ENCODE measurements at places on chromosomes 2 and 18.

- H3K4me1 ChIP-seq, result no peaks in the 10 kb centered on the region
- peaks cover 39% of the 10 kb centered on the region for H3K36me3 ChIP-seq
- no peak for DNase-seq
- H3K27ac ChIP-seq, result no peak overlapping the region
- H3K4me3 ChIP-seq, result no peak overlapping the region
Measured at GRCh38 chr2:200578778-200579177, 7.0 kb upstream of the AOX1 start.

DNA sequence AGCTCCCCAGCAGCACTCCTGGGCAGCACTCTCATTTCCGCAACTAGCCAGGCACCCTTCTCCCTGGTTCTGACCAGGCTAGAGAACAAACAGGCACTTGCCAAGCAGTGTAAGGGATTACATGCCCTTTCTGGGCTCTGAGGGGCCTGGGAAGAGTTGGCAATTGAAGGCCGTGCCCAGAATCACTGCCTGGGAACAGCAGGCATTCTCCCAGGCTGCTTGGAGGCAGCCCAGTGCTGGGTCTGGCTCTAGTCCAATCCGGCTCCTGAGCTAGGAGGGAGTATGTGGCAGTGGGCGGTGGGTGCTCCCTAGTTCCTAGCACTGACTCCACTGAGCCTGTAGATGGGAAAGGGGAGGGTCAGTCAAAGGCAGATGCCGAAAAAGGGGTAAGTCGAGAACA, 34.1 kb upstream of the SP3 start:
- H3K27ac ChIP-seq, result no peak overlapping the region
- no peak overlapping the region for H3K4me3 ChIP-seq
- H3K4me1 ChIP-seq, result peaks cover 4% of the 10 kb centered on the region
- peaks cover 35% of the 10 kb centered on the region for H3K27me3 ChIP-seq
- no peak for DNase-seq

- peaks cover 32% of the 10 kb centered on the region for H3K4me1 ChIP-seq
- H3K4me3 ChIP-seq, result peak overlapping the region; percentile 71
- peaks cover 2% of the 10 kb centered on the region for H3K27me3 ChIP-seq
- DNase-seq, result peak; percentile 86
- H3K36me3 ChIP-seq, result peaks cover 68% of the 10 kb centered on the region
Measured at GRCh38 chr2:96832754-96833507, 10.9 kb downstream of the ANKRD23 start.

GRCh38 chr18:51028201-51028805, 1.7 kb upstream of the SMAD4 start:
- H3K27me3 ChIP-seq, result peaks cover 7% of the 10 kb centered on the region
- peaks cover 7% of the 10 kb centered on the region for H3K36me3 ChIP-seq
- H3K4me1 ChIP-seq, result peaks cover 41% of the 10 kb centered on the region
- H3K27ac ChIP-seq, result no peak overlapping the region

GRCh38 chr2:60945341-60945740, 64.0 kb downstream of the REL start:
- H3K4me1 ChIP-seq, result no peaks in the 10 kb centered on the region
- no peak for DNase-seq
- no peaks in the 10 kb centered on the region for H3K27me3 ChIP-seq
- peaks cover 26% of the 10 kb centered on the region for H3K36me3 ChIP-seq

GRCh38 chr2:176446718-176447414, 177.6 kb downstream of the MTX2 start:
- H3K27ac ChIP-seq, result peak overlapping the region; percentile 83
- DNase-seq, result no peak
- H3K4me3 ChIP-seq, result no peak overlapping the region
- no peaks in the 10 kb centered on the region for H3K36me3 ChIP-seq

GRCh38 chr18:31093880-31094279, 8.3 kb downstream of the DSC2 start:
- DNase-seq, result no peak
- peaks cover 20% of the 10 kb centered on the region for H3K4me1 ChIP-seq
- no peak overlapping the region for H3K4me3 ChIP-seq
- peaks cover 82% of the 10 kb centered on the region for H3K36me3 ChIP-seq
- H3K27ac ChIP-seq, result no peak overlapping the region

DNA sequence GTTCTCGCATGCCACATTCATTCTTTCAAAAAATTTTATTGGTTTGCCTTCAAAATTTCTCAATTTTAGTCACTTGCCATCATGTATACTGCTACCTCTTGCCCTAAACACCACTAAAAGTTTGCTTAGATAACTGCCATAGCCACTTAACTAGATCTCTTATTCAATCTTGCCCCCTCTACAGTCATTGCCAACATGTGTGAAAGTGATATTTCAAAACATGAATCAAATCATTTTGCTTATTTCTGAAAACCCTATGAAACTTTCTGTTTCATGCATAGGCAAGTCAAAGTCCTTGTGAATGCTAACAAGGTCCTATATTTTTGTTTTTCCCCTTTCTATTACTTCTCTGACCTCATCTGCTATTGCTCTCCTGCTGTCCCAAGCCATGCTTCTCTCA, 397.1 kb downstream of the KCNJ3 start:
- H3K27me3 ChIP-seq, result no peaks in the 10 kb centered on the region
- H3K27ac ChIP-seq, result no peak overlapping the region
- no peaks in the 10 kb centered on the region for H3K36me3 ChIP-seq
- H3K4me1 ChIP-seq, result peaks cover 4% of the 10 kb centered on the region

DNA sequence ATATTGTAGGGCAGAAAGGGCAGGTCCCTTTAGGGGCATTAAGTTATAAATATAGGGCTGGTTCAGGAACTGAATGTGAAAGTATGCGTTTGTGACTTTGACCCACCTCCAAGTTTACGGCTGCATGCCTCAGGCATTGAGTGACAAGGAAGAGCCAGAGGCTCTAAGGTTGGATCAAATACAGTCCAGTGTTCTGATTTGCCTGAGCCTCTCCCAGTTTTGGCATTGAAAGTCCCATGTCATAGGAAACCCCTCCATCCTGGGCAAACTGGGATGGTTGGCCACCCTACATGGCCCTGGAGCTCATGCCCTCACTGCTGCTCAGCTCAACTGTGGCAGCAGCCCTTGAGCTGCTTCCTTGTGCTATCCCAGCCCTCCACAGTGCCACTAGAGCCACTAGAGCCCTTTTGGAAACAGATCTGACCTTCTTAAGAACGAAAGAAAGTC, 29.9 kb downstream of the HK2 start:
- no peak for DNase-seq
- no peak overlapping the region for H3K27ac ChIP-seq
- H3K4me3 ChIP-seq, result no peak overlapping the region
- peaks cover 4% of the 10 kb centered on the region for H3K27me3 ChIP-seq
- peaks cover 55% of the 10 kb centered on the region for H3K36me3 ChIP-seq

GRCh38 chr2:137706786-137707613, 257.3 kb upstream of the HNMT start:
- H3K36me3 ChIP-seq, result no peaks in the 10 kb centered on the region
- H3K4me1 ChIP-seq, result no peaks in the 10 kb centered on the region
- DNase-seq, result no peak
- peaks cover 6% of the 10 kb centered on the region for H3K27me3 ChIP-seq
